ENCODE measurements at places on chromosomes 2 and 18.
A peak's percentile ranks its signal among the peaks of the same experiment; 100 is the strongest.

- no peak for DNase-seq
Observed at GRCh38 chr2:164574931-164575330, 46.4 kb downstream of the GRB14 start.

- no peak for DNase-seq
Observed at GRCh38 chr2:152426801-152427200, 91.8 kb downstream of the FMNL2 start.

GRCh38 chr2:225037415-225038230 lies 4.6 kb downstream of the DOCK10 start:
- no peak for DNase-seq

DNA sequence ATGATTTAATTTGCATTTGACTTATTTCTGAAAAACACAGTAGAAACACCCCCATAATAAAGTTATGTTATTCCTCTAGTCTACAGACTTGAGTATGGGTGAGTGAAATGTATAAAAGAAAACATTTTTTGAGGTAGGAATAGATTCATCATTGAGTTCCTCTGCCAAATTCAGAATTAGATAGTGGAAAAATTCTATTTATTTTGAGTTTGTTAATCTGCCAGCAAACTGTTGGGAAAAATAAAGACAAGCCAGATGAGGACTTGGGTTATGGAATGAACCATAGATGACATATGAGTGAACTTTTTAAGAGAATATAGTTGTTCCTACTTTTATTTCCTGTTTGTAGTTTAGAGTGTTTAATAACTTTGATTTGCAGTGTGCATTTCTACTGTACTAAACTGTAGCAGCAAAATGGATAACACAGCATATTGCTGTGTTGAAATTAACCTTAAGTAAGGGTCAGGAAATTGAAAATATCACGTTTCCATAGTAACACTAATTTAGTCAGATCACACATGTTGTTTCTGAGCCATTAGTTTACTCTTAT lies 35.6 kb upstream of the PNPT1 start:
- DNase-seq = no peak

DNA sequence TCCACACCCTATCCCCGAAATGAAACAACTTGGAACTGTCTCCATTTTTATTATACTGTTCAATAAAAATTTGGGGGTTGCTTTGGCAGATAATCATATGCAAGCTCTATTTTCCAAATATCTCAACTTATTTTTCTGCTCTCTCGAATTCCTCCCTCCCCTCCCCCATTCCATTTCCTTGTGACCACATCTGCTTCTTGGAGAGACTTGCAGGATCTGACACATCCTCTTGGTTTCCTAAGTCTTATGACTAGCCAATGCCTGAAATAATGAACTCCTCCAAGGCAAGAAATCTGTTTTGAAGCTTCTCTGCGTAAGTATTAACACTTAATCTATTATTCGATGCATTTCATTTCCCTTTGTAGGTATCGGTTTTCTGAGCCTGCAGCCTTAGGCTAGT lies 16.1 kb downstream of the TGIF1 start:
- no peak for DNase-seq

DNA sequence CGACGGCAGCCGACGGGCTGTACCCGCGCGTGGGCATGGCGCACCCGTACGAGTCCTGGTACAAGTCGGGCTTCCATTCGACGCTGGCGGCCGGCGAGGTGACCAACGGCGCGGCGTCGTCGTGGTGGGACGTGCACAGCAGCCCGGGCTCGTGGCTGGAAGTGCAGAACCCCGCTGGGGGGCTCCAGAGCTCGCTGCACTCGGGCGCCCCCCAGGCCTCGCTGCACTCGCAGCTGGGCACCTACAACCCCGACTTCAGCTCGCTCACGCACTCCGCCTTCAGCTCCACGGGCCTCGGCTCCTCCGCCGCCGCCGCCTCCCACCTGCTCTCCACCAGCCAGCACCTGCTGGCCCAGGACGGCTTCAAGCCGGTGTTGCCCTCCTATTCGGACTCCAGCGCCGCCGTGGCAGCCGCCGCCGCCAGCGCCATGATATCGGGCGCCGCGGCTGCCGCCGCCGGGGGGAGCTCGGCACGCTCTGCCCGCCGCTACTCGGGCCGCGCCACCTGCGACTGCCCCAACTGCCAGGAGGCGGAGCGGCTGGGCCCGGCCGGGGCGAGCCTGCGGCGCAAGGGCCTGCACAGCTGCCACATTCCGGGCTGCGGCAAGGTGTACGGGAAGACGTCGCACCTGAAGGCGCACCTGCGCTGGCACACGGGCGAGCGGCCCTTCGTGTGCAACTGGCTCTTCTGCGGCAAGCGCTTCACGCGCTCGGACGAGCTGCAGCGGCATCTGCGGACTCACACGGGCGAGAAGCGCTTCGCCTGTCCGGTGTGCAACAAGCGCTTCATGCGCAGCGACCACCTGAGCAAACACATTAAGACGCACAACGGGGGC lies 2.0 kb downstream of the SP9 start:
- DNase-seq = peak; percentile 53

DNA sequence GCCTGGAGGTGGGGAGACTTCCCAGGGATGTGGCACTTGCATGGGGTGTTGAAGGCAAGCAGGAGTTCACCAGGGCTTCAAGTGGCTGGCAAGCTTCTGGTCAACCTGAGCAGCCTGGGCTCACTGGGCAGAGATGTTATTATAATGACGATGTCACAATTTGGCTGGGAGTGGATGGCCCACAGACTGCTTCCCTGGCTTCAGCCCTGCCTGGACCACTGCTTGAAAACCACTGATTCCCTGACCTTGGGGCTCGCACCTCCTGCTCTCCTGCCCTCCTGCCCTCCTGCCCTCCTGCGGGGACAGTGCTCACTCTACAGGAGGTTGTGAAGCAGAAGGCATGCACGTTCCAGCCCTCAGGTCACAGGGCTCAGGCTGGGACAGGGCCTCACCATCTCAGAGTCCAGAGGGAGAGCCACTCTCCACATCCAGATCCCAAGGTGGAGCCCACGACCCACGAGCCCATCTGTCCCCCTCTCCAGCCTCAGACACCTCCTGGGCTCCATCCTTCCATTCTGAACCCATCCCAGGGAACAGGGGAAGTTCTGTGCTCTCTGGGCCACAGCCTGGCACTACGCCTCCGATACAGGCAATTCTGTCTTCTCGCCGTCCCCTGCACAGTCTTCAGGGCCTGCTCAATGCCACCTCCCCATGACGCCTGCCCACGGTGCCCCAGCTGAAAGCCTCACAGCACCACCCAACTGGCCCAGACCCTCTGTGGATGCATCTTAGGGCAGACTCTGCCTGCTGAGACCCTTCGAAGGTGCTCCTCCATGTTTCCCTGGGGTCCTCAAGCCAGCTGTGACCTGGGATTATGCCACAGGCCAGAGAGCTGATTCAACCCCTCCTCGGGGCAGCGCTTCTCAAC lies 241.6 kb upstream of the RAB6C start:
- DNase-seq = no peak

DNA sequence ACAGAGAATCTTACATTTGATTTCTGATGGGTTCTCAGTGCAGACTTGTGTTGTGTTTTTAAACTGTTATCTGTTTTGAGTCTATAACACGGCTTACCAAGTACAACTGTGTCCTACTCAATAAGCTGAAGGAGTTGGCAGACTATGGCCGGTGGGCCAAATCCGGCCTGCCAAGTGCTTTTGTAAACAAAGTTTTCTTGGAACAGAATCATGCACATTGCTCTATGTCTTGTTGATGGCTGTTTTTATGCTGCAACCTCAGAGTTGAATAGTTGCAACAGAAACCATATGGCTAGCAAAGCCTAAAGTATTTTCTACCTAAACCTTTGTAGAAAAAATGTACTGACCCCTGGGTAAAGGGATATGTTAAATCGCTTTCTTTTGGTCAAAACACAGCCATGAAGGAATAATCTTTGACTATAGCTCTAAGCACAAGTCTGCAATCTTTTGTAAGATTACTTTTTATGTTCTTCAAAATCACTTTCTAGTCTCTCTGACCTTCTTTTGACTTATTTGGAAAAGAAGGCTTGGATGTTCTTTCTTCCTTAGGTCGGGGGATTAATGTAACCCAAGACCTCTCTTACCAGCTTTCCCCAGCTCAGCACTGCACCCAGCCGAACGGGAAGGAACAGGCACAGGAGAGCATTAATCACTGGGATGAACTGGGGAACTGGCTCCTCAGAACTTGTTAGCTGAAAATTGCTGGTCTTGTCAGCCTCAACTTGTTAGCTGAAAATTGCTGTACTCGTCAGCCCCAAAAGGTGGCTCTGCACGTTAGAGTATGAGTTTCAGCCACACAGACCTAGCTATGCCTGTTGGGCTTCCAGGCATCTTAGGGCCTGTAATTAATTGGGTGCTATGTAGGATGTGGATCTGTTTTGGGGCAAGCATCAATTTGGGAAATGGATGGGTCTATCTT lies 75.4 kb downstream of the CD8B2 start:
- no peak for DNase-seq

- DNase-seq = no peak
Observed at GRCh38 chr18:63309422-63309821, 10.1 kb downstream of the BCL2 start.

DNA sequence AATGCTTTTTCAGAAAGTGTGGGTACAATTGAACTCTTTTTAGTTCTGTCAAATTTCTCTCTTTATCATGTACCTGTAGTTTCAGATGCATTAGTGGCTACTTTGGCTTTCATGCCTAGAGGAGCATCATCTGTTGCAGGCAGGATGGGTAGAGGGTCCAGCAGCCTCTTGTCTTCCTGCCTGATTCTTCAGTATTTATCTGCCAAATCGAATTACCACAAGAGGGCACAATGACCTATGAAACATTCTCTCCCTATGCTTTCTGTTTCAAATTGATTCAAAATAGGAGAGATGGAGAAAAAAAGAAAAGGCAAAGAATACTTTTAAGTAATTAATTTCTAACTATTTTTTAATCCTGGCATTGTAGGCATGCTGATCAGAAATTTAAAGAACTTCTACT lies 477.2 kb downstream of the TRIB2 start:
- DNase-seq = no peak

- DNase-seq = no peak
Observed at GRCh38 chr2:222753251-222753824, 81.9 kb downstream of the MOGAT1 start.

GRCh38 chr2:105738658-105739241 lies 6.0 kb upstream of the NCK2 start:
- no peak for DNase-seq

DNA sequence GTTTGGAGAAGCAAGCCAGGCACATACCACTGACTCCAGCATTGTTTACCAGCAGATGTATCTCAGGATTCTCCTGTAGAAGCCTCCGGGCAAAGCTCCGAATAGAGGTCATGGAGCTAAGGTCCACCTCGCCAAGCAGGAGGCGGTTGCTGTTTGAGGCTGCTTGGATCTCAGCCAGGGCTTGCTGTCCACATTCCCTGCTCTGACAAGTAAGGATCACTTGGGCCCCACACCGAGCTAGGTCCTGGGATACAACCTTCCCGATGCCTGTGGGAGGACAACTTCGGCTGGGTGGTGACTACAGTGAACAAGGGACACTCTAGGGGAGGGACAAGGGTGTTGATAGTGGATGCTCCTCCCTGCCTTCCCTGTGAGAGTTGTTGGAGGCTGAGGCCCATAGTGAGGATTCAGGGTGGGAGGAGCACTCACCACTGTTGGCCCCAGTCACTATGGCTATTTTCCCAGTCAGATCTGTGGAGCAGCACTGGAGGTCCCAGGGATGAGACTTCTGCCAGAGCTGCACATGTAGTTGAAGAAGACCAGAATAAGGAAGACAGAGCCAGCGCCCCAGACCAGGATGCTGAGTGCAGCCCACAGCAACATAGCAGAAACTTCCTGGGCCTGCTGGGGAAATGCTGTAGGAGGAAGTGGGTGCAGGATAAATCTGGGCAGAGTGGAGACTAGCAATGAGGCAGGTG lies 8.3 kb downstream of the C2orf81 start:
- DNase-seq = no peak

DNA sequence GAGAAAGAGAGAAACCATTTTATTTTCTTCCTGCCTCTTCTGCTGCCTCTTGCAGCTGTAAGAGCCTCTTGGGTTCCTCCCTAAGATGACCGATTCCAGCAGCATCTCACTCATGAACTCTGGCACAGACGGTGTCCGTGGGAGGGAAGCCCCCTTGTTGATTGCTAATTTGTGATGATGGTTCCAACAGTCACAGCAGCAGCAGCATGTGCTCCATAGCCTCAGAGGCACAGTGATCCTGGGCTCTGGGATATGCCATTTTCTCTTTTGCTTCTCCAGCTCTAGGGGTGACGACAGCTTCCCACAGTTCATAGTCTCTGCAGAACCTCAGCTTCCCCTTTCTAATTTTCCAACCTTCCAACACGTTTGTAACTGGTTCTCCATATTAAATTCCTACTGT lies 324.2 kb upstream of the HS6ST1 start:
- no peak for DNase-seq

DNA sequence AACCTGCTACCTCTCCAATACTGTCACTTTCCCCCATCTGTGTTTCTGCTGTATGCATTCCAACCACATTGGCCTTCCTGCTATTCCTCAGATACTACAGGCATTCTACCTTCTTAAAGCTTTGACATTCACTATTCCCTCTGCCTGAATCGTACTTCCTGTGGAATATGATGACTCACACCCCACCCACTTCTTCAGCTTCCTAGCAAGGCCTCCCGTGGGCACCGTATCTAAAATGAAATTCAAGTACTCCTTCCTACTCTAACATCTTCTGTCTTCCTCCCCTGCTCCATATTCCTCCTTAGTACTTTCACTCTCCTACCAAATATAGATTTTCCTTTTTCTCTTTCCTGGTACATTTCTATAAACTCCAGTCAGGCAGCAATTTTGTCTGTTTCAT lies 710.4 kb downstream of the RNF144A start:
- no peak for DNase-seq

- no peak for DNase-seq
Observed at GRCh38 chr2:177221970-177222369, 9.4 kb downstream of the HNRNPA3 start.

GRCh38 chr2:74250189-74250631 lies 51.8 kb downstream of the MTHFD2 start:
- DNase-seq = peak; percentile 60

DNA sequence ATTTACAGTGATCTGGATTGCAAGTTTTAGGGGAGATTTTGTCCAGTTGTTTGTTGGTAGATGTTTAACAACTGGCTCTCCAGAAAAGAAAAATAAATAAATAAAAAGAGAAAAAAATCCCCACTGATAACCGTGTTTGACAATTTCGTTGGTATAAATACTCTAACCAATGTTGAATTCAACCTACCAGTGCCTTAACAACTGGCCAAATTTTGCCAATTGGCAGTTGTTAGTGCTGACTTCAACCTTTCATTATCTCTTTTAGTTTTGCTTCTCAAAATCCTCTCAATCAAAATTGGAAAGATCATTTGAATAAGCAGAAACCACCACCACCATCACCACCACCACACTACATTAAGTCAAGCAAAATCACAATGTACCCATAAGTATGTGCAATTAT lies 490.3 kb downstream of the PIK3C3 start:
- DNase-seq = no peak

DNA sequence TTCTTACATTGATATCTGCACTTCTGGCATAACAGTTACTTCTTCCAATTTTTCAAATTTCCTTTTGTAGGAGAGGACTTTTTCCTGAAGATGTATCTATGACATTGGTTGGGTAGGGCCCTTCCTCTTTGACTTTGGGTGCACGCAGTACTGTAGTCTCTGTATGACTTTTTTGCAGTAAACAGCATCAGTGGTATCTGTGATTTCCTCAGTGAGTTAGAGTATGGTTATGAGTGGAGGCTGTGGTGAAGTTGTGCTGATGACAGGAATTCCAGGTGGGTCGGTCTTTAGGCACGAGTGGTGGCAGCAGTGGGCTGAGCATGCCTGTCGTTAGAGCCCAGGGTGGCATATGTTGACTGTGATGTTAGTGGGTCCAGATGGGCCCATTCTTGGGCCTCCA lies 17.6 kb downstream of the ACVR1C start:
- DNase-seq = no peak
